AG09319 (cell line): ENCODE measurements at places on chromosomes 5 and 9.
A peak's percentile ranks its signal among the peaks of the same experiment; 100 is the strongest.

DNA sequence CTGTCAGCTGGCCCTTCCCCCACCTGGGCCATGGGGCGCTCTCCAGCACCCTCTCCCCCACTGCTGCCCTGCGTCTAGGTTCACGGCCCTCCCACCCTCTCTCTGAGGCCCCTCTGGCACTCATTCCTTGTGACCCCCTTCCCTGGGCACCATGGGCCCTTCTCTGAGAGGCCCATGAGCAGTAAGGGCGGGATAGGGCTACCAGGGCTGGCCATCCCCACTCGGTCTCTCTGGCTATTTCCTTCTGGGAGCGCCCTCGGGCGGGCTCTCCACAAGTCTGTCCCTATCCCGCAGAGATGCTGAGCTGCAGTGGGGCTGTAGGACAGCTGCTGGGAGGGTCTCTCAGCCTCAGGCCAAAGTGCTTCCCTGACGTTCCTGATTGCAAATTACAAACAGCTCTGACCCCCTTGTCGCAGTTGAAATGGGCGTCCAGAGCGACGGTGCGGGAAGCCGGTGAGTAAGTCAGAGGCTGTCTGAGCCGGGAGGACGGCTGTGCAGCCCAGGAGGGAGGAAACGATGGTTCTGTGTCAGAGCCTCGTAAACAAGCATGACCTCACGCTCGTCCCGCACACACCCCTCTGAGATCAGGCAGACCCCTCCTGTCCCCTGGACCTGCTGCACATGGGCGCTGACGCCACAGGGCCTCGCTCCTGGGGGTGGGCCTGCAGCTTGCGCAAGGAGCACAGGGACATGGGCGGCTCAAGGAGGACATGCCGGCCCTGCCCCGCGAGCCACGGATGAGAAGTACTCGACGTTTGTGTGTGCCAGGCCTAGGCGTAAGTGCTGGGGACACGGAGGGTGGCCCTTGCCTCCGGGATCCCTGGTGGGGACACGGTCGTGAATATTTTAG is 36.3 kb upstream of the GFPT2 start:
- no peak for DNase-seq

- DNase-seq: no peak
These were observed 125.4 kb downstream of the ADAMTS6 start for GRCh38 chr5:65356274-65356673.

- no peak for DNase-seq
These were observed 1262.0 kb upstream of the DMAC1 start for GRCh38 chr9:9061627-9062026.

- no peak for DNase-seq
These were observed 66.9 kb downstream of the TLR4 start for GRCh38 chr9:117771136-117771535.

GRCh38 chr9:123360161-123361085 is 4.4 kb downstream of the CRB2 start:
- DNase-seq: no peak

GRCh38 chr5:146338774-146339714 is at the start of gene POU4F3:
Gene POU4F3, plus strand, starts transcription at chr5:146338839. Its CDS starts 274 bp downstream, at chr5:146339113.
- no peak for DNase-seq

GRCh38 chr5:95252801-95253200 is 32.1 kb downstream of the MCTP1 start:
- DNase-seq: no peak

- DNase-seq: peak; percentile 43
These were observed 115.3 kb downstream of the NREP start for GRCh38 chr5:111641533-111642233.

DNA sequence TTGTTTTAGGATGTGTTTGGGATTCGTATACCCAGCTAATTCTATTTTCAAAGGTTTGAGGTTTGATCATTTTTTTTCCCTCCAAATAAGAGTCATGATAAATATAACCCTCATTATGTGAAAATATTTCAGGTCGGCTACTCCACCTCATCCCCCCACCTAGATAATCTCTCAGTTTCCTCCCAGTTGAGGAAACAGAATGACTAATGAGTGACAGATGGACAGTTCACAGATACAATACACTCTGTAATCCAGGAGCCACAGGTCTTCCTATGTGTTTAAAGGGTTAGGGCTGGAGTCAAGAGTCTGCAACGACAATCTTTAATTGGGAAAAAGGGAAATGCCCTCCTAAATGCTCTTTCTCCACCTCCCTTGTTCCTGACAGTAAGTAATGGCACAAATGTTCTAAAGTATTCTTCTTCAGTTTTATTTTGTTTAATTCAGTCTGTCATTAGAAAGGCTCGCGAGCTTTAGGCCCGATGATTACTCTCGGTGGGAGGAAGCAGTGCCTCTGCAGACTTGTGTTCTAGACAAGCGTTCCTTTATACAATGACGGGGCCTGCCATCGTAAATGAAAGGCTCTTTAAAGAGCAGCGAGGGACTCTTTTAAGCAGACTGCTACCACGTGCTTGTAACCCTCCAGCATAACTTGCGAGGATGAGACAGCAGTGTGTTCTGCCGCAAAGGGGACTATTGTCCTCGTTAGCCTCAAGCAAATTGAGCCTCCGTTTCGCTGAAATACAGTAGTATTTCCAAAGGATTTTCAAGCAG is 69.0 kb downstream of the MEF2C start:
- no peak for DNase-seq

- DNase-seq: no peak
These were observed 745.2 kb upstream of the WWC1 start for GRCh38 chr5:167546270-167546669.

GRCh38 chr5:55694152-55694830 is 17.8 kb downstream of the SLC38A9 start:
- no peak for DNase-seq

GRCh38 chr9:110602281-110602680 is 22.7 kb upstream of the SVEP1 start:
- DNase-seq: no peak

DNA sequence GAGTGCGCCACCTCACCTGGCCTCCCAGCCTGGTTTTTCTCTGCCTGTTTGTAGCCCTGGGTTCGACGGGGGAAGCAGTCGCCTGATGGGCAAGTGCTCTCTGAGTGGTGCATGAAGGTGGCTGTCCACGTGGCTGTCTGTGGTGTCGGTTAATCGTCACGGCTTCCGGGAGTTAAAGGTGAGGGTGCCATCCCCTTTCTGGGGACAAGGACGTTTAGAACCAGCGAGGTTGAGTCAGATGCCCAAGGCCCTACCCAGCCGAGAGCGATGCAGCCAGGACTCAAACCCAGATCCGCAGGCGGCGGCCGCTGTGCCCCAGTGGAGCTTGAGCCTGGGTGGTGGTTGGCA is 47.7 kb downstream of the RXRA start:
- DNase-seq: no peak

DNA sequence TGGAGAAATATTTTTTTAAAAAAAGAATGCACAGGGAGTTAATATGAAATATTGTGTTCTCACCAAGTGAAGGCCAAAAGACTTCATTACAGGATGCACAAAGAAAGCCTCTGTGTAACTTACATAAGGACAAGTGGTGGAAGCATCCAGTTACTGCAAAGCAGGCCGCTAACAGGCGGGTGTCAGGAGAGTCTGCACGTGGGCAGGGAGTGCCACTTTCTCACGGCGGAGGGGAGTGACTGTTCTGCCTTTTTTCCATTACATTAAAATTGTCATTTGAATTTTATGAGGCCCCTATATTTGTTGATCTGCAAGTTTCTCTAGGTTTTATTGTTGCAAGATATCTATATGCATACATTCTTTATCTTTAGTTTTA is 28.1 kb upstream of the SPATA31E1 start:
- DNase-seq: no peak

DNA sequence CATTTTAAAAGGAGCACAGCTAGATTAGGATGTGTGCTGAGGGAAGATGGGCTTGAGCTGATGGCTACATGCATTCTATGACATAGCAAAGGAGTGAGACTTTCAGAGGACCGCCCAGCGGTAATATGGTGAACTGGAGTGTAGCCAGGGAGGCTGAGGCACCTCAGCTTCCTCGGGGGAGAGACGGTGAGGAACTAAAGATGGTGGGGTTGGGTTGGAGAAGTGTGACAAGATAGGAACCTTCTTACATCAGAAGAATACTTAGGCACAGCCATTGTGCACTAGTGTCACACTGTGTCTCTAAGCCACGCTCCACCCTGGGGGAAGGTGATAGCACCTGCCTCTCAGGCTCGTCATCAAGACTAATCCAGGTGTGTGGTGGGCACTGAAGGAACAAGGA is 118.0 kb upstream of the IRX2 start:
- DNase-seq: no peak

- DNase-seq: no peak
These were observed 11.1 kb downstream of the TGFBR1 start for GRCh38 chr9:99116003-99116411.

DNA sequence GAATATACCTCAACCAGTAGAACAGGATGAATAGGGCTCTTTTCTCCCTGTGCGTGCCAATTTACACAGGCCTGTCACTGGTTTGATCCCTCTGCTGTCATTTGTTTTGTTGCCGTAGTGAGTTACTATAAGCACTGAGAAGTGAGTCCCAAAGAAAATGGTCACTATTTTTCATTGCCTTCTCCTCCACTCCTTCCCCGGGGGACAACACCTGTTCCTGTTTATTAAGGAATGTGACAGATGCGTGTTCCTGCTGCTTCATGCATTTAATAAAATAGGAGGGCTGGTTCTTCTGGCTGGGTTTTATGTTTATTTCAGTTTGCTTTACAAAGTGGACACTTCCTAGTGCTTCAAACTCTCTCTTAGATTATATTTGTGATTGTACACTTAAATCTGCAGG is 6.4 kb downstream of the THBS4 start:
- DNase-seq: no peak

- no peak for DNase-seq
These were observed 193.1 kb upstream of the PTGER4 start for GRCh38 chr5:40486437-40487275.

DNA sequence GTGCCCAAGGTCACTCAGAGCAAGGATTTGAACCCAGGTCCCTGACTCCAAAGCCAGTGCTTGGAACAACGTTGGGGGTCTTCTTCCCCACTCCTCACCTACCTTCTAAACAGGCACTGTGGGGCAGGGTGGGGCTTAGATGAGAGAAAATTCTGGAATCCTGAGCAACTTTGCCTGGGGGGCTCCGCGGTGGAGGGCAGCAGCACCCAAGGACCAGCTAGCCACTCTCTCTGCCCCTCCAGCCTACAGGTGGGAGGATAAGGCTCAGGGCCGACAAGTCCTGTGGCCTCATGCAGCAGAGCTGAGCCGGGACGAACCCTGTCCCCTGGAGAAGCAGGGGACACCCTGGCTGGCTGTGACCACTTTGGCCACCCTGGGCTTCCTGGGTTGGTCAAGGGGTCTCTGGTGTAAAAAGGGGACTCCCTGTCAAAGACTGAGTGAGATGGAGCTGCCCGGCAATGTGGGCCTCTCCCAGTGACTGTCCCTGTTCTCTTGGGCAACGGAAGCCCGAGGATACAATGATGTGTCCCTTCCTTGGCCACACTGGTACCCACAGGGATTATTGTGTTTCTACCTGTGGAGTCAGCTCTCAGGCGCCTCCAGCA is 26.5 kb downstream of the CEL start:
- DNase-seq: no peak

- DNase-seq: no peak
These were observed 10.9 kb upstream of the RHOBTB3 start for GRCh38 chr5:95720094-95720786.

DNA sequence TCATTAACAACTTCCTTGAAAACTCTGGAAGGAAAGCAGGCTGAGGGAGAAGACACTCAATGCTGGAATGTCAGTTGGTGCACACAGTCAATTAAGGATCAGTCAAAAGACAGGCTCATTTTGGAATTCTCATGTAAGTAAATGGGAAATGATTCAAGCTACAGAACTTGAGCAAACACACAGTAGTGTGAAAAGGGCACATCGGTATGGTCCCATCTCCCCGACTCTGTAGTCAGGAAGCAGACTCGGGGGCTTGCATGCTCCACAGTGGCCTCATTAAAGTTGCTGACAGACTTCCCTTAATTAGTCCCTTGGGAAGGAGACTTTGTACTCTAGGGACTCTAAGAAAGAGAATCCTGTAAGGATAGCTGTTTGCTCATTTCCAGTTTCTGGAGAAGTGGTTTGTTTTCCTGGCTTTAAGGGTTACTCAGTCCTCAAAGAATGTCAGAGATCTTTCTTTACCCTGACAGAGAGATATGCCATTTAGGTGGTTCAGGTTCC is 339.2 kb downstream of the ADAMTS6 start:
- DNase-seq: no peak

DNA sequence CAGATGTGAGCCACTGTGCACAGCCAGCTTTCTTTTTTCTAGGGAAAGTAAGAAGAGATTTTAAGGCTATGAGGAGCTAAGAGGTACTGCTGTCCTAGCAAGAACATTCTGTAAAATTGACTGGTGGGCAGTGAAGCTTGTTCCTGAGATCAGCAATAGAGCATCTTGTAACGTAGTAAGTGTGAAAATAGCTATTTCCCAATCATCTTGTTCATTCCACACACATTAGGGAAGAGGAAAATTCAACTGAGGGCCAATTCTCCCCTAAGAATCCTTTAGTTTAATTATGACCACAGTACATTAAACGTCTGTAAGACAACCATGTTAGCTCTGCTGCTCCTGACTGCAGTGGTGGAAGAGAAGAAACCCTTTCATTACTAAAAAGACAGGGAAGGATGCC is 246.2 kb downstream of the EFNA5 start:
- DNase-seq: no peak
